Body of pancreas (tissue), 4 donors: ENCODE measurements at places on chromosomes 7 and 10. TPM values are rescaled to one million over a fixed set of nuclear protein-coding genes. Genes with fewer than 3 reads are reported as not detected.

- no peaks in the 10 kb centered on the region for H3K27me3 ChIP-seq
- no peaks in the 10 kb centered on the region for H3K36me3 ChIP-seq
- DNase-seq: no peak
- H3K4me3 ChIP-seq: no peak overlapping the region
Measured at GRCh38 chr7:123916240-123916724, 8.8 kb upstream of the SPAM1 start.

GRCh38 chr10:30865141-30865926, 166.3 kb downstream of the ZNF438 start:
- H3K27me3 ChIP-seq: no peaks in the 10 kb centered on the region
- no peaks in the 10 kb centered on the region for H3K4me1 ChIP-seq
- H3K36me3 ChIP-seq: no peaks in the 10 kb centered on the region
- H3K4me3 ChIP-seq: no peak overlapping the region

DNA sequence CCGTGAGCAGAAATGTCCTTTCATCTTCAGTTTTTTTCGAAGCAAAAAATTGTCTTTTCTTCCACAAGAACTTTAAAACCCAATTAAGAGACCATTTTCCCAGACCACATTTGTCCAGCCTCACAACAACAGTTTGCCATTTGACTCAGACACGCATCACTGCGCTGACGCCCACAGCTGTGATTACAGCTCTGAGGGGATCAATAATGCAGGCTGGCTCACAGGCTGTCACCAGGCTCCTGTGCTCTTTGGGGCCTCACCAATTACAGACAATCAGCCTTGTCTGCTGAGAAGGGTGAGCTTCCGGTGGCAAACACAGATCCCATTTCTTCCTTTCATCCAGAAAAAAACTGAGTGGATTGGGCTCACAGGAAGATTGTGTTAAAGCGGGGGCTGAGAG, 33.3 kb downstream of the DDC start:
- no peaks in the 10 kb centered on the region for H3K36me3 ChIP-seq
- peak overlapping the region; percentile 57 for H3K27ac ChIP-seq
- H3K4me1 ChIP-seq: peaks cover 55% of the 10 kb centered on the region
- DNase-seq: no peak

- H3K27me3 ChIP-seq: no peaks in the 10 kb centered on the region
- no peak overlapping the region for H3K4me3 ChIP-seq
- H3K4me1 ChIP-seq: no peaks in the 10 kb centered on the region
- no peaks in the 10 kb centered on the region for H3K36me3 ChIP-seq
- no peak overlapping the region for H3K27ac ChIP-seq
- no peak for DNase-seq
Measured at GRCh38 chr10:89959433-89960110, 258.2 kb downstream of the KIF20B start.

DNA sequence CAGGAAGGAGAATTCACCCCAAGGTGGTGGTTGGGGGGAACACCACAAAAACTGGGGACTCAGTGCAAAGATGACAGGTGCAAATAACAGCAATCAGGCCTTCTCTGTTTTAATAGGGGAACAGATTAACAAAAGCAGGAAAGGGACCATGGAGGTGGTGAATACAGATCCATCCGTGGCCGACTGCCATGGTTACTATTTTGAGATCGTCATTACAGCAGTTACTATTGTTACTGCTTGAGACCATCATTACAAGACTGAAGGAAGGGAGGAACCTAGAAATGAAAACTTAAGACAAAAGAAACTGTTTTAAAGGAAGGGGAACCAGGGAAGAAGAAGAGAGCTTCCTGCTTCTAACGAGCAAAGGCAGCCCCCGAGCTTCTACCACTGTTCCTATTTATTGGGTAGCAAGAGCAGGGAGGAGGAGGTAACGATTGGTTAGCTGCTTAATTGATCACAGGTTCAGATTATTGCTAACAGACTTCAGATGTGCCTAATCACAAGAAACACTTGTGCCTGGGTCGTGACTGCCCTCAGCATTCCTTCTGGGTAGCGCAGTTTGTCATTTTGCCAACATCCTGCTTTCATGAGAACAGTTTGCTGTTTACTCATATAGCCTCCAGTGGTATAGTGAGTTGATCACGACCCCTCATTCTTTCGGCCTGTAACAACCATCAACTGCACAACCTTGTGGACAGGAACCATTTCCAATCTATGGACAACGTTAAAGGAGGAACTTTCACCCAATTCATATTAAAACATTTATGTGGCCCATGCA, 216.3 kb downstream of the CHCHD3 start:
- no peak overlapping the region for H3K4me3 ChIP-seq
- H3K27ac ChIP-seq: no peak overlapping the region
- no peaks in the 10 kb centered on the region for H3K36me3 ChIP-seq
- H3K27me3 ChIP-seq: no peaks in the 10 kb centered on the region

DNA sequence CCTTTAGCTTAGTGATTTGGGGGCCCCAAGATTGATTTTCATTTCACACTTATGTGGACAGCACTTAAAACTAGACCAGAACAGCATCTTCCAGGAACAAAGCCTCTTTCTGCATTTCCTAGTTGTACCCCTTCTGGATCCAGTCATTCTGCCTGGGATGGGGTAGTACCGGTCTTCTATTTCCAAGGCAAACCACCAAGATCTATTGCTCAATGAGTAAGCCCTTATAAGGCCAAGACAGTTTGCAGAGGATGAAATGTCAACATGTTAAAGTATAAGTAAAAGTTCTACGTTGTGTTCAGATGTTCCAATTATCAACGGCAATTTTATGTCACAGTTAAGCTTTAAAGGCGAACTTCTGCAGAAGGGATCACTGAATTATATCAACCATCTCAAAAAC, 106.9 kb upstream of the ZNF746 start:
- H3K36me3 ChIP-seq: peaks cover 6% of the 10 kb centered on the region
- no peak for DNase-seq
- no peak overlapping the region for H3K4me3 ChIP-seq
- H3K4me1 ChIP-seq: no peaks in the 10 kb centered on the region
- H3K27me3 ChIP-seq: no peaks in the 10 kb centered on the region

The C10orf105 gene
- total RNA-seq: not detected

GRCh38 chr10:80856186-80856585, 318.5 kb downstream of the SH2D4B start:
- no peaks in the 10 kb centered on the region for H3K27me3 ChIP-seq
- no peaks in the 10 kb centered on the region for H3K36me3 ChIP-seq
- no peak for DNase-seq
- H3K4me1 ChIP-seq: no peaks in the 10 kb centered on the region
- H3K4me3 ChIP-seq: no peak overlapping the region
- no peak overlapping the region for H3K27ac ChIP-seq

- H3K27me3 ChIP-seq: no peaks in the 10 kb centered on the region
- H3K36me3 ChIP-seq: no peaks in the 10 kb centered on the region
- H3K4me1 ChIP-seq: no peaks in the 10 kb centered on the region
- H3K27ac ChIP-seq: no peak overlapping the region
Measured at GRCh38 chr7:50362712-50363282, 58.3 kb downstream of the IKZF1 start.

GRCh38 chr7:117780832-117781231, 92.4 kb downstream of the CTTNBP2 start:
- DNase-seq: no peak
- H3K36me3 ChIP-seq: no peaks in the 10 kb centered on the region
- no peak overlapping the region for H3K27ac ChIP-seq

DNA sequence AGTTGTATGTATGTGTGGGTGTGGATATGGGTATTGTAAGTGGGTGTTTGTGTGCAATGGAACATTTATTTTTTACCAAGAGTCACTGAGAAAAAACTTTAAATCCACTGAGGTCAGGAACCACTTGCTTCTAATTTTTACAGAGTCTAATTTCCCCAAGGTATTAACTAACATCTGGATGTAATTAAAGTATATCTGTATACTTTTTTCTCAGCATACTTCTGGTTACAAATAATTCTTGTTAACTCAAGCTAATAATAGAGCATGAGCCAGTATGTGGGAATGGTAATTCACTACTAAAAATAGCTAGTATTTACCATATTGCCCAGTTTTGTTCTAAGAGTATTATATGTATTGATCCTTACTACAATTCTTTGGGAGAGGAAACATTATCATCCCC, 24.6 kb upstream of the STEAP4 start:
- no peak for DNase-seq
- H3K36me3 ChIP-seq: no peaks in the 10 kb centered on the region
- no peak overlapping the region for H3K4me3 ChIP-seq

- H3K4me1 ChIP-seq: peaks cover 6% of the 10 kb centered on the region
- H3K36me3 ChIP-seq: no peaks in the 10 kb centered on the region
- DNase-seq: no peak
- H3K4me3 ChIP-seq: no peak overlapping the region
Measured at GRCh38 chr7:6442114-6442513, 5.6 kb downstream of the DAGLB start.

DNA sequence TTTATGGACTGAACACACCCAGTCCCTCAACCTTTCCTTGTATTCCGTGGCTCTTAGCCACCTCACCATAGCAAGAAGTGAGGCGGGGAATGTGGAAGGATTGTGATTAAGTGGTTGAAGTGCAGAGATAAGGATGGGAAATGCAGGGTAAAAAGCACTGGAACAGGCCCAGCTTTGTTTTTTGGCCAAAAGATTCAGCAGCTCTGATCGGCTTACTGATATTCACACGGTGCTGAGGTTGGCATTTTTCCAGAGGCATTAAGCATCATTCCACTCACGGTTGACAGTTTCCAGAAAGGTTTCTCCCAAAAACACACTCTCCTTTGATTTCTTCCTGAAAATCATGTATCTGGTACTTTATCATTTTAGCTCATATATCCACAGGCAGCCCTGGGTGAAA, 544.2 kb downstream of the CNTNAP2 start:
- peaks cover 15% of the 10 kb centered on the region for H3K4me1 ChIP-seq
- H3K27me3 ChIP-seq: no peaks in the 10 kb centered on the region
- DNase-seq: no peak
- H3K4me3 ChIP-seq: no peak overlapping the region
- no peak overlapping the region for H3K27ac ChIP-seq

- H3K4me3 ChIP-seq: no peak overlapping the region
- H3K27ac ChIP-seq: no peak overlapping the region
- H3K36me3 ChIP-seq: no peaks in the 10 kb centered on the region
- no peaks in the 10 kb centered on the region for H3K27me3 ChIP-seq
- H3K4me1 ChIP-seq: no peaks in the 10 kb centered on the region
Measured at GRCh38 chr10:43251419-43252165, 15.3 kb downstream of the RASGEF1A start.

- no peaks in the 10 kb centered on the region for H3K36me3 ChIP-seq
- DNase-seq: no peak
- H3K4me1 ChIP-seq: peaks cover 53% of the 10 kb centered on the region
- no peak overlapping the region for H3K4me3 ChIP-seq
- H3K27me3 ChIP-seq: no peaks in the 10 kb centered on the region
- H3K27ac ChIP-seq: no peak overlapping the region
Measured at GRCh38 chr7:139767561-139767982, 10.2 kb downstream of the HIPK2 start.

The CCDC201 gene
- not detected for total RNA-seq

DNA sequence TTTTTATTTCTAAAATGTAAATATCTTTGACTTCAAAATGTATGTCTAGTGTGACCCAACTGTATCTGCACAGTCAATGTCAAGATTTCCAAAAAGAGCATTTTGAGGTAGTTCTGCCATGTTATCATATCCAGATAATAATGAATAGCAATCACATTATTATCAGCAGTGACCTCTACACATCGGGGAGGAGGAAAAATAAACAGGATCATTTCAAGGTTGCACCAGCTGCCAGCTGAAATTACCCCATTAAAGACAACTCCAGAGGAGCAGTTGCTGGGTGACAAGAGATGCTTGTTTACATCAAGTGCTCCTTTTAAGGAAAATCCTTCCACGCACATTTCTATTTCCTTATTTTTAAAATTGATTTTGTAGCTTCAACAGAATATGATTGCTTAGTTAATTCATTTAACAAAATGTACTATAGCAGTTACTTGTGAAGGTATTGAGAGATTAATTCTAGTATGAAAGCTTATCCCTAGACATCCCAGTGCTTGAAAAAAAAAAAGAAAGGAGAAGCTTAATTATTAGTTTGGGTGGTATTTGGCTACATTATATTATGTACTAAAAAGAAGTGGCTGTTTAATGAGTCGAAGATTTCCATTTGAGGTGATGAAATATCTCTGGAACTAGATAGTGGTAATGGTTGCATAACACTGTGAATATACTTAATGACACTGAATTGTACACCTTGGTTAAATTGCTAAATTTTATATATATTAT, 19.3 kb upstream of the SLC35G1 start:
- no peak for DNase-seq
- H3K27me3 ChIP-seq: no peaks in the 10 kb centered on the region
- peaks cover 8% of the 10 kb centered on the region for H3K4me1 ChIP-seq
- no peak overlapping the region for H3K27ac ChIP-seq

GRCh38 chr7:41877118-41877517, 174.2 kb upstream of the INHBA start:
- H3K36me3 ChIP-seq: no peaks in the 10 kb centered on the region
- H3K27me3 ChIP-seq: no peaks in the 10 kb centered on the region
- DNase-seq: no peak
- H3K27ac ChIP-seq: no peak overlapping the region
